ENCODE measurements at places on chromosomes 4 and X.

- DNase-seq: peak; percentile 87
Observed at GRCh38 chr4:187236209-187236890, 512.7 kb upstream of the FAT1 start.

- peak; percentile 79 for DNase-seq
Observed at GRCh38 chr4:104447294-104447693, 47.4 kb downstream of the CXXC4 start.

- no peak for DNase-seq
Observed at GRCh38 chr4:57448452-57448851, 338.3 kb upstream of the IGFBP7 start.

GRCh38 chr4:152917543-152918395 is 18.4 kb upstream of the FHDC1 start:
- DNase-seq: no peak

GRCh38 chr4:92497141-92497540 is 193.4 kb downstream of the GRID2 start:
- DNase-seq: no peak
